IMR-90 (cell line): ENCODE measurements at places on chromosomes 13 and 19. TPM values are rescaled to one million over a fixed set of nuclear protein-coding genes. Genes with fewer than 3 reads are reported as not detected.

- no peak overlapping the region for H3K4me3 ChIP-seq
- no peaks in the 10 kb centered on the region for H3K4me1 ChIP-seq
- DNase-seq: no peak
- no peak overlapping the region for H3K27ac ChIP-seq
Measured at GRCh38 chr19:46176116-46176860, 28.2 kb downstream of the IGFL2 start.

Gene RAB3A
- 2.8 and 3.0 TPM in 2 replicates for total RNA-seq

- no peaks in the 10 kb centered on the region for H3K36me3 ChIP-seq
- DNase-seq: no peak
- H3K4me3 ChIP-seq: no peak overlapping the region
- H3K27me3 ChIP-seq: no peaks in the 10 kb centered on the region
- H3K27ac ChIP-seq: no peak overlapping the region
Measured at GRCh38 chr19:5179256-5179655, 161.4 kb downstream of the PTPRS start.

Gene ZNF121
- total RNA-seq: 62.9 and 83.6 TPM in 2 replicates

DNA sequence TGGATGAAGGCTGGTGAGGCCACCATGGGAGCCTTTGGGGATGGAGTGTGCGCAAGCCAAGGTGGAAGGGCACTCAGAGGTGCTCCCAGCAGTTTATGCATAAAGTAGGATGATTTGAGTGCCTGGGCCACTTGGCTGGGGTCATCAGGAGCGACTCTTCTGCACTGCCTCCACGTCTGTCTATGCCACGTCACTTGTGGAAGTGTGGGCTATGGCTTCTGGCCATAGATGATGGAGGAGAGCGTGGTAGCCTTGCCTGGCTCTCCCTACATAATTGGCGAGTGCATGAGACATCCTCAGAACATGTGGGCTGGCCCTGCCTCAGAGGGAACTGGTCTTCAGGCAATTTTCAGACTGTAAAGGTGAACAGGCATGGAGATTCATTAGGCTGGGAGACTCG, 182.9 kb downstream of the TEX29 start:
- no peak overlapping the region for H3K4me3 ChIP-seq
- no peaks in the 10 kb centered on the region for H3K27me3 ChIP-seq
- no peak for DNase-seq
- no peaks in the 10 kb centered on the region for H3K4me1 ChIP-seq
- no peak overlapping the region for H3K27ac ChIP-seq
- no peaks in the 10 kb centered on the region for H3K36me3 ChIP-seq

DNA sequence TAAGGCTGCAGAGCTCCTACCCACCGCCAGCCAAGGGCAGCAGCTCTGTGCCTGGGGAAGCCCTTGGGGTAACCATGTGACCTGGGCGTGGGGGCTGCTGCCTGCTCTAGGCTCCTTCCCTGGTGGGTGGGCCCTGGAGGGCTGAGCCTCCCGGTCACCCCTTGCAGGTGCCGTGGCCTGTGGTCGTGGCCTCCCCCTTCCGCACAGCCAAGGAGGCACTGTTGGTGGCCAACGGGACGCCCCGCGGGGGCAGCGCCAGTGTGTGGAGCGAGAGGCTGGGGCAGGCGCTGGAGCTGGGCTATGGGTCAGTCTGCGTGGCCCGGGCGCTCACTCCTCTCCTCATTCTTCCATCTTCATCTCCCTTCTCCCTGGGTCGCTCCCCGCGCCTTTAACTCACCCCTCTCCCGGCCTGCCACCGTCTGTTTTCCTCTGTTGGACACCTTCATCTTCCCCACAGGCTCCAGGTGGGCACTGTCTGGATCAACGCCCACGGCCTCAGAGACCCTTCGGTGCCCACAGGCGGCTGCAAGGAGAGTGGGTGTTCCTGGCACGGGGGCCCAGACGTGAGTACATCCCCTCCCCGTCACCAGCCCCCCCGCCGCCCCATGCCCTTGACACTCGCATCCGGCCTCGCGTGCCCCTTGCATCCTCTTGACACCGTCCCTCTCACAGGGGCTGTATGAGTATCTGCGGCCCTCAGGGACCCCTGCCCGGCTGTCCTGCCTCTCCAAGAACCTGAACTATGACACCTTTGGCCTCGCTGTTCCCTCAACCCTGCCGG, 9.9 kb upstream of the FLT3LG start:
- peaks cover 10% of the 10 kb centered on the region for H3K36me3 ChIP-seq
- no peak overlapping the region for H3K4me3 ChIP-seq
- no peaks in the 10 kb centered on the region for H3K27me3 ChIP-seq
- peaks cover 2% of the 10 kb centered on the region; the same call in 1 of the 2 replicates for H3K4me1 ChIP-seq
- DNase-seq: no peak

GRCh38 chr13:64866331-64866730, 2363.8 kb downstream of the PCDH9 start:
- no peak for DNase-seq
- H3K27ac ChIP-seq: no peak overlapping the region
- H3K4me1 ChIP-seq: no peaks in the 10 kb centered on the region

GRCh38 chr13:59677966-59678814, 485.5 kb downstream of the DIAPH3 start:
- H3K4me3 ChIP-seq: no peak overlapping the region
- peak; percentile 72 for DNase-seq
- no peaks in the 10 kb centered on the region for H3K27me3 ChIP-seq
- no peaks in the 10 kb centered on the region for H3K36me3 ChIP-seq
- H3K27ac ChIP-seq: no peak overlapping the region

Gene KANK2
- total RNA-seq: 104 and 126 TPM in 2 replicates

GRCh38 chr13:27660511-27660910, 38.8 kb downstream of the POLR1D start:
- H3K27me3 ChIP-seq: no peaks in the 10 kb centered on the region
- H3K4me1 ChIP-seq: peaks cover 5% of the 10 kb centered on the region
- no peak overlapping the region for H3K27ac ChIP-seq
- H3K4me3 ChIP-seq: no peak overlapping the region

Gene ADGRE3
- not detected in 2 replicates for total RNA-seq

DNA sequence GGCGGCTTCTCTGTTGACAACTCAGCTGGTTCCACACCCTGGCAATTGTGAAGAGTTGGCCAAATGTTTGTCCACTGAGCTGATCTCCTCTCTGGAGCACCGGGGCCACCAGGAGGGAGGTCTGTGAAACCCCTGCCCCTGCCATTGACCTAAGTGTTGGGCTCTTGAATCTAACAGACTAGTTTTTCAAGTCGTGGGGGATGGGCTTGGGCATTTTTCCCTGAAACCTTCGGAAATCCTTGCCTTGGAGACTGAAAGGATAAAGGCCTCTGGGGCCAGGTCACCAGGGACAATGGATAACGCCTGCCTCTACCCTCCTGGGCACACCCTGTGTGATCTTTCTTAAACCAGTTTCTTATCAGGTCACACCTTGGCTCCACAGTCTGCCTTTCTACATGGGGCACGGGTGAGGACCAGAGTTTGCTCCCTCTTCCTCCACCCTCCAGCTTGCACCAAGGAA, 881 bp downstream of the GEMIN7 start:
- peaks cover 8% of the 10 kb centered on the region for H3K36me3 ChIP-seq
- no peak for DNase-seq
- H3K27ac ChIP-seq: peak overlapping the region; percentile 93
- peak overlapping the region; percentile 99 for H3K4me3 ChIP-seq
- no peaks in the 10 kb centered on the region for H3K27me3 ChIP-seq
- H3K4me1 ChIP-seq: peaks cover 5% of the 10 kb centered on the region; the same call in 1 of the 2 replicates

DNA sequence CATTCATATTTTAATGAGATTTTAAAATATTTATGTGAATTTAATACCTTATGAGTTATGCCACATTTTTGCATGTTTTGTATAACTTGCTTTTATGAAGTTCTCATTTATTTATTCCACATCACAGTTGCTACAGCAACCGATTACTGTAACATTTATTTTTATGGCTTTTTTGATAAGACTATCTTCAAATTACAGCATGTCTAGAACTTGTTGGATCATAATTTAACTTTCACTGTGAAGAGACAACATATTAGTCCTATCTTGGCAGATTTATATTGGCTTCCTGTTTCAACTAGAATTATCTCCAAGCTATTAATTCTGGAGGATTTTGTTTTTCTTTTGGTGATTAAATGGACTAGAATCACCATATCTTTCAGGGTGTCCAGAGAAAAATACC, 793.7 kb upstream of the SLITRK5 start:
- H3K4me3 ChIP-seq: no peak overlapping the region
- DNase-seq: no peak
- no peaks in the 10 kb centered on the region for H3K36me3 ChIP-seq
- H3K4me1 ChIP-seq: no peaks in the 10 kb centered on the region
- no peaks in the 10 kb centered on the region for H3K27me3 ChIP-seq

GRCh38 chr13:50549221-50549942, 294.1 kb downstream of the DLEU7 start:
- no peak for DNase-seq
- no peaks in the 10 kb centered on the region; the same call in 1 of the 2 replicates for H3K27me3 ChIP-seq
- no peak overlapping the region for H3K4me3 ChIP-seq
- no peaks in the 10 kb centered on the region for H3K4me1 ChIP-seq

DNA sequence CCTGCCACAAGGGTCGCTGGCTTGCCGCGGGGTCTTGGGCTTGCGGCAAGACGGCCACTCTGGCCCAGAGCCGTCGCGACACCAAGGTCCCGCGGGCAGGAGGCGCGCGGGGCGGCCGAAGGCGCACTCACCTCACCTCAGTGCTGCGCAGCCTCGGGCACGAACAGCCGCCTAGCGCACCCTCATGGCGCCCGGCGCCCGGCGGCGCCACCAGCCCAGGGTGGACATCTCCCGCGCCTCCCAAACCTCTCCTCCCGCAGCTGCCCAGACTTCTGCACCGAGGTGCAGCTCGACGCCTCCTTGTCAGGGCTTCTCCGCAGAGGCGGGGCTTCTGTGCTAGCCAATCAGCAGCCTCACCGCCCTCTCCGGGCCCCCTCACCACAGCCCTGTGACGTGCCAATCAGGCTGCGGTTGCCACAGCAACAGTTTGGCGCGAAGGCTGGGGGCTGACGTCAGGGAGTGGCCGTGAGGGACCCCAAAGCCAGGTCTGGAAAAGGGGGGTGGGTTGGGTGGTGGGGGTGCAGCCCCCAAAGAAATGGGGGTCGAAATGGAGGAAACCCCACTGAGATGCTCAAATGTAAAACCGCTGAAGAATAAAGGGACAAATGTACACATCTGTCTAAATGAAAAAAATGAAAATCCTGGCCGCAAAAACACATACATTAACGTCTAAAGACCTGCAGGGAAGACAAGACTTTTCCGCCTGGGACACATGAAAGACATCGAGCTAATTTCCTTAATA, at the start of the genes PEG3 and ZIM2:
TSS of gene PEG3 (minus strand) at position 276 of the 742 bp plus-strand sequence. CDS start 16,071 bp downstream, outside the sequence.
TSS of gene ZIM2 (minus strand) at position 276 of the 742 bp plus-strand sequence. CDS start 16,449 bp downstream, outside the sequence.
- no peak within 1 kb of the TSS for H3K4me3 ChIP-seq
- no peak within 1 kb of the TSS for H3K27ac ChIP-seq
- DNase-seq: no peak
- no peaks in the 10 kb centered on the region for H3K4me1 ChIP-seq
- no peaks in the 10 kb centered on the region for H3K27me3 ChIP-seq
- H3K36me3 ChIP-seq: no peaks in the 10 kb centered on the region

GRCh38 chr19:4552525-4552819, 7.0 kb downstream of the SEMA6B start:
- H3K4me3 ChIP-seq: no peak overlapping the region
- H3K36me3 ChIP-seq: no peaks in the 10 kb centered on the region
- DNase-seq: no peak
- no peak overlapping the region for H3K27ac ChIP-seq
- peaks cover 2% of the 10 kb centered on the region; the same call in 1 of the 2 replicates for H3K27me3 ChIP-seq
- H3K4me1 ChIP-seq: no peaks in the 10 kb centered on the region

Gene RNF113B
- total RNA-seq: not detected in 2 replicates

Gene MARCHF2
- 48.6 and 58.8 TPM in 2 replicates for total RNA-seq

DNA sequence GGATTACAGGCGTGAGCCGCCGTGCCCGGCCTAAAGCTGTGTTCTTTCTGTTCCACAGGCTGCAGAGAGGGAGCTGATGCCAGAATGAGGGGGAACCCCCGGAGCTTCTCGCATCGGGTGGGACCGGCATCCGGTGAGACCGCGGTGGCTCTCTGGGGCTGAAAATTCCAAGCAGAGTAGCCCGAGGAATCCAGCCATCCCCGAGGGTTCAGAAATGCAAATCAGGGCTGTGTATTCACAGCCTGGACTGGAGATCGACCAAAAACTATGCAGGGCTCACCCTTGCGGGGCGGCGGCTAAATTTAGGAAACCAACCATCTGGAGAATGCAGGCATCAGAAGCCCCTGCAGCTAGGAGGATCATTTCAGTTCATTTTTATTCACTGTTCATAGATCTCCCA, 99.2 kb downstream of the GNG7 start:
- no peaks in the 10 kb centered on the region for H3K36me3 ChIP-seq
- H3K4me1 ChIP-seq: no peaks in the 10 kb centered on the region; the same call in 1 of the 2 replicates
- no peak overlapping the region for H3K27ac ChIP-seq

Gene HSH2D
- not detected in 2 replicates for total RNA-seq

- no peak for DNase-seq
- no peak overlapping the region for H3K4me3 ChIP-seq
- H3K4me1 ChIP-seq: no peaks in the 10 kb centered on the region
- no peak overlapping the region for H3K27ac ChIP-seq
Measured at GRCh38 chr19:57263244-57263741, 17.0 kb upstream of the ZNF460 start.

GRCh38 chr13:51125495-51126226, 14.6 kb upstream of the C13orf42 start:
- H3K4me3 ChIP-seq: no peak overlapping the region
- H3K36me3 ChIP-seq: no peaks in the 10 kb centered on the region
- H3K27ac ChIP-seq: no peak overlapping the region
- H3K27me3 ChIP-seq: peaks cover 2% of the 10 kb centered on the region; the same call in 1 of the 2 replicates

Gene PRKD2
- 9.9 and 10.0 TPM in 2 replicates for total RNA-seq

- no peak overlapping the region for H3K27ac ChIP-seq
- no peak overlapping the region for H3K4me3 ChIP-seq
- H3K36me3 ChIP-seq: no peaks in the 10 kb centered on the region
- H3K27me3 ChIP-seq: no peaks in the 10 kb centered on the region
- no peak for DNase-seq
Measured at GRCh38 chr19:32231691-32232090, 113.7 kb upstream of the ZNF507 start.

GRCh38 chr13:50866817-50867636, 23.5 kb upstream of the DLEU7 start:
- no peak for DNase-seq
- no peak overlapping the region for H3K27ac ChIP-seq

- no peak for DNase-seq
- no peaks in the 10 kb centered on the region for H3K36me3 ChIP-seq
- no peaks in the 10 kb centered on the region for H3K4me1 ChIP-seq
- no peaks in the 10 kb centered on the region; the same call in 1 of the 2 replicates for H3K27me3 ChIP-seq
- H3K27ac ChIP-seq: no peak overlapping the region
Measured at GRCh38 chr19:30217461-30217860, 154.7 kb upstream of the ZNF536 start.
